ENCODE measurements at places on chromosomes 7 and 10. TPM values are rescaled to one million over a fixed set of nuclear protein-coding genes. Genes with fewer than 3 reads are reported as not detected.

- DNase-seq: no peak
These were observed 96.0 kb downstream of the GPR85 start for GRCh38 chr7:112990624-112991023.

DNA sequence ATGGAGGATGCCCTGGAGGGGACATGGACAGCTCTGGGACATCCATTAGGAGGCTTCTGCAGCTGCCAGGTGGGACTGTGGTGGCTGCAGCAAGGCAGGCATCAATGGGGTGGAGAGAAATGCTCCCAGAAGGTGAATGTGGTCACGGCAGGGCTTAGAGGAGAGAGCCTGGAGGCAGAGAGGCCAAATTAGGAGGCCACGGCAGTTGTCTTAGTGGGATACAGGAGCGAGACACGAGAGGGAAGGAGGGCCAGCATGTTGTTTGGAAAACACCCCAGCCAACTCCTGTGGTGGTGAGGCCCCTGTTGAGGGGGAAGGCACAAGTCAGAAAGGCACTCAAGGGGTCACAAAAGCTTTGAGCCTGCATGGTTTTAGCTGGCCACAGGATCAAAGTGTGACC is 14.6 kb upstream of the ECHDC3 start:
- DNase-seq: no peak

- no peak for DNase-seq
These were observed 151.9 kb upstream of the TRIM24 start for GRCh38 chr7:138308136-138308535.

GRCh38 chr7:46725136-46725535 is 804.1 kb upstream of the IGFBP3 start:
- DNase-seq: no peak

- DNase-seq: peak; percentile 76
These were observed 77.3 kb downstream of the DNAJB6 start for GRCh38 chr7:157413881-157414701.

- DNase-seq: peak; percentile 96
These were observed at the start of gene PDGFA for GRCh38 chr7:519484-520390. TSS of gene PDGFA (minus strand) at chr7:519846. CDS start at chr7:519001, 845 bp downstream.

GRCh38 chr7:226281-226895 is 34.0 kb downstream of the FAM20C start:
- no peak for DNase-seq

DNA sequence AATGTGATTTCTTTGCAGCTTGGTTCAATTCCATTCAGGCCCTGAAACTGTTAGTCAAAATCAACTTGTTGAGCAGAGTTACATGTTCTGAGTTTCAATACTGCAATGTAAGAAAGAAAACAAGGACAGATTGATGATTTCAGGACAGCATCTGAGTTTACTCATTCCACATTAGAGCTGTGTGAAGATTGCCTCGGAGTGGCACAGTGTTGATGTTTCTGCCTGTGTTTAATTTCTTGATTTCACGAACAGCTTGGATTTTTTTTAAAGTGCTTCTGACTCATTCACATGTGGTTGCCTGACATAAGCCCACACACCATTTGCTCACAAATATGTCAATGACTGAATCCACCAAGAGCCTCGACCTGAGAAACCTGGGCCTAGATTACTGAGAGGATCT is 101.2 kb upstream of the PARD3 start:
- no peak for DNase-seq

GRCh38 chr7:15403751-15404150 is 158.1 kb downstream of the AGMO start:
- no peak for DNase-seq

GRCh38 chr10:96267234-96267705 is 4.1 kb downstream of the BLNK start:
- DNase-seq: no peak

- no peak for DNase-seq
These were observed 277.4 kb downstream of the FZD1 start for GRCh38 chr7:91541641-91542040.

GRCh38 chr7:23298141-23298881 is 828 bp upstream of the MALSU1 start:
- no peak for DNase-seq

NIPSNAP2 gene
- 80.3 TPM for total RNA-seq

UNCX gene
- not detected for total RNA-seq

DNA sequence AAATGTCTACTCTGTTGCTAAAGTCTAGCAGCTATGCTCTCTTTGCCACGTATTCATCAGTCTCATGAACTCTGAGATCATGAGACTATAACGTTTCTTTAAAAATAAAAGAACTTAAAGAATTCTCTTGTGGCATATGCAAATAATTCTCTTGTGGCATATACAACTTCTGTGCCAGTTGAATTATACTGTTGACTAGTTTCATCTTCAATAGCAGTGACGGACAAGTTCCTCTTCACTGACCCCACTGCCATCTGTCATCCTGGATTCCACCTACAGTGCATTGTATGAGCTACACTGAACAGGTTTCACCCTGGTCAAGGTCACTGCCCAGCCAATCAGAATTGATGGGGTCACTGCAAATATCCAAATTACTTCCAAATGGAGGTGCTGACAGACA is 88.2 kb downstream of the CD36 start:
- no peak for DNase-seq

GRCh38 chr10:16788125-16788524 is 29.1 kb downstream of the RSU1 start:
- DNase-seq: no peak

- DNase-seq: no peak
These were observed 233.5 kb downstream of the XPNPEP1 start for GRCh38 chr10:109689785-109690184.

GRCh38 chr7:140631602-140632001 is 9.0 kb downstream of the DENND2A start:
- no peak for DNase-seq

Measured in H7 (cell line).